ENCODE measurements at places on chromosomes 5 and 9. TPM values are rescaled to one million over a fixed set of nuclear protein-coding genes. Genes with fewer than 3 reads are reported as not detected.

The SHOC1 gene
- polyA plus RNA-seq, result 0.79 TPM

GRCh38 chr5:143093452-143094086 is 309.9 kb downstream of the NR3C1 start:
- DNase-seq, result no peak

DNA sequence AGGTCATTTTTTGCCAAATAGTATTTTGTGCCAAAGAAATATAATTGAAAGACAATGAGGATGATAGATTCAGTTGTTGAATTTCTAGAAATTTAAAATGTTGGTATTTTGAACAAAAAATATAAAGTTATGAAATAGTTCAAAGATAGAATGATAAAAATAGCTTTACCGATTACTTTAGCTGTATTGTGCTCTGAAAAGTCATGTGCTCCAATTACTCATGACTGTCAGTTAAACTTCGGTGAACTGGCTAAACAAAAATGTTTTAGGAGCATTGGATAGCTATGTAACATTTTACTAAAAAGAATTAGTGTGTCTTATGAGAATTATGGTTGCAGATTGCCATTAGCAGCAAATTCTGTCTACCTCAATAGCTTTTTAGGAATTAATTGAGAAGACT is 177.3 kb upstream of the VCAN start:
- no peak for DNase-seq

The MSX2 gene
- 0.98 TPM for polyA plus RNA-seq

The SLC25A2 gene
- polyA plus RNA-seq, result 0.35 TPM

DNA sequence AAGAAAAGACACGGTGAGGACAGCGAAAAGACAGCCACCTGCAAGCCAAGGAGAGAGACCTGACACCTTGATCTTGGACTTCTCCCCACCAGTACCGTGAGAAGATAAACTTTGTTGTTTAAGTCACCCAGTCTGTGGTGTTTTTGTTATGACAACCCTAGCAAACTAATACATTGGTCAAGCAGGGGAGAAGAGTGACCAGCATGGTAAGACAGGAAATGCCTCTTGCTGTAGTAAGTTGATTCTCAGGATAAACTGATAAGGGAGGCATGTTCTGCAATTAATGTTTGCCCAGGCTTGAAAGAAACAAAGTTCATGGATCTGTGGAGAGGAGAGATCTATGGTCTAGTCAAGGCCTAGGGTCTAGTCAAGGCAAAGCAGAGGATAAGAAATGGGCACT is 801.2 kb downstream of the MAT2B start:
- no peak for DNase-seq

GRCh38 chr5:3357291-3357690 is 238.3 kb upstream of the IRX1 start:
- DNase-seq, result no peak

The POLR3G gene
- 2.7 TPM for polyA plus RNA-seq

The ZNF618 gene
- 46.5 TPM for polyA plus RNA-seq

- DNase-seq, result no peak
Observed at GRCh38 chr5:15501091-15501791, 1.3 kb downstream of the FBXL7 start.

The C9orf50 gene
- 0.69 TPM for polyA plus RNA-seq

The AMBP gene
- polyA plus RNA-seq, result 2.4 TPM

- no peak for DNase-seq
Observed at GRCh38 chr9:22120159-22120549, 111.0 kb upstream of the CDKN2B start.

- DNase-seq, result no peak
Observed at GRCh38 chr5:157067005-157067404, 8.1 kb upstream of the HAVCR1 start.

The AJM1 gene
- polyA plus RNA-seq, result 1.5 TPM

The GABRA6 gene
- polyA plus RNA-seq, result not detected

DNA sequence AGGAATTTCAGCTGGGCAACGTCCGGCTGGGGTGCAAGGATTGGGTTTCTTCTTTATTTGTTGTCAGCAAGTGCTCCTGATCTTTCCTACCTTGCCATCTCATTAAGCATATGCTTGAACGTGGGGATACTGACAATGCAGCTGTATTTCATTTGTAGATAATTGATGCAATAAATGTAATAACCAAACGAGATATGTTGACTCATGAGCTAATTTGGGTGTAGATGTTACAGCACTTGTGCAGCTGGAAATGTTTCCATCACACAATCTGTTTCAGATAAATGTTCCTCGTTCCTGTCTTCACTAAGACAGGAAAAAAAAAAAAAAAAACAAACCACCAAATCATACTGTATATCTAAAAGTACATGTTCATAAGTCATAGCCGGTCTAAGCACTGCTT is 123.8 kb downstream of the DMRT2 start:
- no peak for DNase-seq

- no peak for DNase-seq
Observed at GRCh38 chr9:131707733-131708157, 32.1 kb downstream of the RAPGEF1 start.

DNA sequence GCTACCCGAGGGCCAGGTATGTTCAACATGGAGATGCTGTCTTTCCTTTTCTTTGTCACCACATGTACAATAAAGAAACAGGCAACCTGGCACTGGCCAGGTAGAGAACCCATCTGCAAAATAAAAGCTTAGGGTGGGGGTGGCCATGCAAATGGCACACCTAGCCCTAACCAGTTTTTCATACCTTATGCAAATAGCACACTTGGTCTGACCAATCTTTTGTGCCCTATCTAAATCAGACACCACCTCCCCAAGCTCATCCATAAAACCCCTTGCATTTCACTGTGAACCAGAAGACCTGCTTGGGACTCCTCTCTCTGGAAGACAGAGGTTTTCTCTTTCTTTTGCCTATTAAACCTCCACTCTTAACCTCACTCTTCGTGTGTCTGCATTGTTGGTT is 33.9 kb downstream of the JAKMIP2 start:
- no peak for DNase-seq

The AFAP1L1 gene
- polyA plus RNA-seq, result 23.2 TPM

The SH3RF2 gene
- 4.6 TPM for polyA plus RNA-seq

- no peak for DNase-seq
Observed at GRCh38 chr9:132797861-132798659, 80.0 kb downstream of the AK8 start.

DNA sequence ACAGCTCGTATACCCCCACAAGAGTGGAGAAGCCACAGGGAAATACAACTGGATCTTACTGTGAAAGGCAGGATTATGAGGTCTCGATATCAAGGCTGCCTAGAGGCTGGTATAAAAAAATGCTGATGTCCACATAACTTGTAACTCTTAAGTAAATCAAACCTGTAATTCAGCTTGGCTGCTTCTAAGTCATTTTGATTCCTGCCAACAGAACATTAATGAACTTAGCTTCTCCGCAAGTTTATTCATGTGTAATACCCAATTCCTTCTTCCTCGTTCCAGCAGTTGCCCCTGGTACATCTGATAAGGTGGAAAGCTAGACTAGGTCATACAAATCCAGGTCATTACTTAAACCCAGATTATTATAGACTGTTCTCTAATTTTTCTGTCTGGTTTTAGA is 16.4 kb upstream of the SMIM15 start:
- DNase-seq, result no peak

DNA sequence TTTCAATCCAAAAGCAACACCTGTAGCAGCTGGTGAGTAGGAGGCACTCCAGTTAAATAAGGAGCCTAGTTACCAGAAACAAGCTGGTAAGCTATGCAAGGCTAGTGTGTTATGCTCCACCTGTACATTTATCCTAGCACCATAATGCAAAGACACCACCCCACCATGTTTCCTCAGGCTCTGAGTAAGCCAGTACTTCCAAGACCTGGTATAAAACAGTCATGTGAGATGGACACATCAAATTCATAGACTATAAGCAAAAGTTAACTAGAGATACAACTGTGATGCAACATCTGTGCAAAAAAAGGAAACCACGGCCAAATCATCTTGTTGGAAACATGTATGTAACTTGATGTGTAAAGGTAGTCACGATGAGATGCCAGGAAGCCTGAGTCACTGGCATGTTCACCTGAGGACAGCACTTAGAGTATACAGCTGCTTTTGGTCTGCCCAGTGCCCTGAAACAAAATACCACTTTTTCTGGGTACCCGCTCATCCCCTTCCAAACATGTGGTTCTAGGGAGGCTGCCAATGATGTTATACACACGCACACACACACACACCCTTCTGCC is 66.1 kb downstream of the CDK5RAP2 start:
- no peak for DNase-seq

The TEX48 gene
- polyA plus RNA-seq, result not detected

GRCh38 chr5:172002310-172002709 is 4.1 kb downstream of the FBXW11 start:
- no peak for DNase-seq

- no peak for DNase-seq
Observed at GRCh38 chr5:67552773-67553172, 356.2 kb upstream of the CD180 start.

- no peak for DNase-seq
Observed at GRCh38 chr5:153067869-153068268, 422.6 kb upstream of the GRIA1 start.

GRCh38 chr5:139402561-139403158 is 1.2 kb downstream of the SPATA24 start:
- no peak for DNase-seq

DNA sequence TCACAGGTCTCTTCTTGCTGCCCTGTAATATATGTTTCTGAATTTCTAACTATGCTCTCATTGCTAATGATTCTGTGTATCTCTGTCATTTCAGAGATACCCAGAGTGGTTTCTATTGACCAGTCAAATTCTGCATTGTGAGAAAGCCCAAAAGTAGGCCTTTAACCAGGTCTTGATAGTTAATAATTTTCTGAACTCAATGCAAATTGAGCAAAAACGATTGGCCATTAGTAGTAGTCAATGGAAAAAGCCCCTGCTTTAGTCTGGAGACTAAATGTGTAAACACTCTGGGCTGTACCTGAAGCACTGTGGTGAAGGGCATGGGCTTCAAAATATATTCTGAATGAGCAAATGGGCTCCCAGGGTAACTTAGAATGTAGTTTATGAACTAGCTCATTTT is 307.6 kb downstream of the ARL15 start:
- DNase-seq, result no peak

DNA sequence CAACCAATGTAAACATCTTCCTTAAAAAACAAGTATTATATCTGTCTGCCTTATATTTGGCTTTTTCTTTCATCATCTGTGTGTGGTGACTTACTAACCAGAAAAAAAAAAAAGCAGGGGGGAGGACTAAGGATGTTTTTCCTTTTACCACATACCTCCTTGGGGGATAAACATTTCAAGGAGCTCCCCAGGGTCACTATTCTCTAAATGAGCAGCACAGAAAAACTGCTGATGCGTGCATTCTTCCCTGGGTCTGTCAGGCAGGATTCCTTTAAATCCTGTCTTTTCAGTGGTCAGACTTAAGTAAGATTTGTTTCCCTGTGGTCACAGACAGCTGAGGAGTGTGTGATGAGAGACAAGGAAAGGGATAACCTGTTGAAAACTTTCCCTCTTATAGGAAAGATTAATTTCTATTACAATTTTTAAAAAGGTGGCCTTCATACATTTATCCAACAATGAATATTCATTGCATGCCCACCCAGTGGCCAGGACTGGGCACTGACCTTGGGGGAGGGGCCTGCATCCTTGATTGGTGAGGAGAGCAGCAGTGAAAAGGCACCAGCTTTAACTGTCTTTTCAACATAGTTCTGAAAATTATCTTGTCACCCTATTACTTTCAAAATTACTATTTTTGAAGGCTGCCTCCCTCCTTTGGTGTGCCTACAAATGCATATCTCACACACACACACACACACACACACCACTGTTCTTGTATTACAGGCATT is 123.1 kb downstream of the TLE4 start:
- no peak for DNase-seq

DNA sequence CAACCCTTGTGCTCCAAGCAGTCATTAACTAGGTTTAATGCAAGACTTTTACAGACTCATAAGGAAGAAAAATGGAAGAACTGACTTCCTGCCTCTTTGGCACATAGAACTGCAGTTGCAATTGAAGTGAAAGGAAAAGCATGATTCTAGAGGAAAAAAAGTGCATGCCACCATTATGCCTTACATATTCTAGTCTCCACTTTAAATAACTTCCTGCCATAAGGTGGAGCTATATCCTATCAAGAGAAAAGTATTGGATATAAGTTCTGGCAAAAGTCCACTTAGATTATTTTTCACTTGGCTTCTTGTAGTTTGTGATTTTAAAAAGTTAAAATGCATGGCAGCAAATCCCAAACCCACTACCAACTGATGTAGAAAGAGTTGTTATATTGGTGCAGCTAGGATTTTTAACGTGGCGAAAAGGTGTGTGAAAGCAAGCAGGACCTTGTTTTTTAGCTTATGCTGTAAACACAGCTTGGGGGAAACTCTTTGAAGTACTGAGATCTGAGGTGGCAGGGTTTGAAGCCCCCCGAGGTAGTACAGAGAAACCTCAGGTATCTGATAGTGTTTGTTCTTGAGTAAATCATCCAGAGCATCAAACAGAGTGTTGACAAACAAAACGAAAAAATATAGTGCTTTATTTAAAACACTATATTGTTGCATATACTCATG is 117.9 kb downstream of the ANXA1 start:
- DNase-seq, result peak; percentile 5

The KCNMB1 gene
- 1.7 TPM for polyA plus RNA-seq

- no peak for DNase-seq
Observed at GRCh38 chr9:13608451-13608850, 329.0 kb upstream of the MPDZ start.

DNA sequence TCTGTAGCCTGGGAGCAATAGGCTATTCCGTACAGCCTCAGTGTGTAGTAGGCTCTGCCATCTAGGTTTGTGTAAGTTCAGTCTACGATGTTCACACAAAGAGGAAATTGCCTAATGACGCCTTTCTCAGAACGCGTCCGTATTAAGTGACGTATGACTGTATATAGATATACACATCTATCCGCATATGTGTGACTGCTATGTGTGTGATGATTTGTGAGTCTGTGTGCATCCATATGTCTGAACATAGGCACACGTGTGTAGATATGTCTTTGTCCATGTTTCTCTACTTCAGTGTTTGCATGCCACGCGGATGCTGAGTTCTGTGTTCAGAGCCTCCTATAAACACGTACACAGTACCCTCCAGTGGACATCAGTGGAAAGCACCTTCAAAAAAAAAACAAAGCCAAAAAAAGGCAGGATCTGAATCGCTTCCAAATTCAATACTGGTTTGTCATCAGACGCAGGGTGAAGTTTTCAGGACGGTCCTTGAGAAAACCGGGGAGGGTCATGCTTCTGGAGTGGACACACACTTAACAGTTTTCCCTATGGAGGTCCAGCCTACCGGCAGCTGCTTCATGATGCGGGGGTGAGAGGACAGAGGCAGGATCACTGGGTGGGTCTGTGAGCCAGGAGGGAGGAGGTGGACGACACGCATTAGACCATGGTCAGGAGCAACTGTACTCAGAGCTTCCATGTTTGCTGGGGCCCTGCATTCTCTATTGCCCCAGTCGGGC is 29.5 kb upstream of the ALDH1B1 start:
- DNase-seq, result peak; percentile 49

DNA sequence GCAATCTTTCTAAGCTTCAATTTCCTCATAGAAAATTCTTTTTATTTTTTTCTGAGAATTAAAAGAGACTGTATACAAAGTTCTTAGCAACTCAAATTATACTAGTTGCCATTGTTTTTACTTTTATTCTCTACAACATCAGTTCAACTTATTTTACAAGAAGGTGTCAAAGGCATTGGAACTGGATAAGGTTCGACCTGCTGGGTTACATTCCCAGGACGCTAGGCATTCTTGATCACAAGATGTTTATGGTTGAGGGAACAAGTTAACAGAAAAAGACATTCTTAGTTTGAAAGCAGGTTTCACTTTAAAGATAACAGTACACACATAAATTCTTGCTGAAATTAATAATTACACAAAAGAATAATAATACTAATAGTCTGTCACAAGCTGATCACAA is 163.5 kb upstream of the SNX2 start:
- peak; percentile 73 for DNase-seq
